Retinal pigment epithelial cell (primary cell): ENCODE measurements at places on chromosomes 7 and 10.

GRCh38 chr10:124236816-124237215 lies 143.4 kb upstream of the CHST15 start:
- no peak for DNase-seq

DNA sequence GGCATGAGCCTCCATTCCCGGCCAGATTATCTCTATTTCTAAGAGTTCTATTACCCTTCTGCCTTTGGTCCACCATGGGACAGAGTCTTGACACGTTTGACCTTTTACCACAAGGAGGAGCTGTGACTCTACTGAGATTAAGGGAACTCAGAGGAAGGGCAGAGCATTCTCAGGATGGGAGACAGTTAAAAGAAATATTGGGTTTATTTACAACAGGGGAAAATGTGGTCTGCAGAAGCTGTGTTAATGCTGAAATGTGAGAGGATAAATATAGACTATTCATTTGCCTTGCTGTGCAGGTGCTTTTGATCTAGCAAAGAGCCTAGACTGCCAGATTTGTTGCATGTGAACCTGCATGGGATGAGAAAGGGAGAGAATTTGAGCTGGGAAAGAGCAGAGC lies 45.8 kb upstream of the PRSS58 start:
- no peak for DNase-seq

DNA sequence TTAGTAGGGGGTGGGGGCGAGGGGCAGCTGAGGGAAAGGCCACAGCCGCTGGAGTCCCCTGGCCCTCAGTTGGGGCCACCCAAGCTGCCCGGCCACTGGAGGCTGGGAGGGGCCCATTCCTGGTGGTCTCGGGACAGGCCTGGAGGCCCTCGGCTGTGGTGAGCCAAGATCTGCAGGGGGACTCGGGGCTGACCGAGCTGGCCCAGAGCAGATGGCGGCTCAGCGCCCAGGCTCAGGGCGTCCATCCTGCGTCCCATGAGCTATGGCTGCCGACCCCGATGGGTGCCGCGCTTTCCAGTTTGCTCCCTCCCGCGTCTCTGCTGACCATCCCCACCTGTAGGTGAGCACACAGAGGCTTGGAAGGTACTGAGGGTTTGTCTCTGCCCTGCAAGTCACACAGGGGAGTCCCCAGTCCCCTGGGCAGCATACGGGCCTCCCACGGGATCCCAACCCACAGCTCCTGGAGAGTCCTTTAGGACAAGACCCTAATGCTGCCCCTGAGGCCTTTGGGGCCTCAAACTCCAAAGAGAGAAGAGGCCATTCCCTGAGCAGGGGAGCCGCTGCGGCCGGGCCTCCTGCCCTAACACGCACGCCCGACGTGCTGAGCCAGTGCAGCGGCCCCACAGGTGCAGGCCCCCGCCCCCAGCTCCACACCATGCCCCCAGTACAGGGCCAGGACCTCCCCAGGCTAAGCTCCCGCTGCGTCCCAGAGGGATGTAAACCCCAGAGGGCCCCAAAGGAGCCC lies 107.2 kb downstream of the MICALL2 start:
- no peak for DNase-seq

- no peak for DNase-seq
These were observed 111.5 kb downstream of the BMPER start for GRCh38 chr7:34016876-34017275.

- DNase-seq: no peak
These were observed 111.2 kb downstream of the LSM5 start for GRCh38 chr7:32378988-32379387.

DNA sequence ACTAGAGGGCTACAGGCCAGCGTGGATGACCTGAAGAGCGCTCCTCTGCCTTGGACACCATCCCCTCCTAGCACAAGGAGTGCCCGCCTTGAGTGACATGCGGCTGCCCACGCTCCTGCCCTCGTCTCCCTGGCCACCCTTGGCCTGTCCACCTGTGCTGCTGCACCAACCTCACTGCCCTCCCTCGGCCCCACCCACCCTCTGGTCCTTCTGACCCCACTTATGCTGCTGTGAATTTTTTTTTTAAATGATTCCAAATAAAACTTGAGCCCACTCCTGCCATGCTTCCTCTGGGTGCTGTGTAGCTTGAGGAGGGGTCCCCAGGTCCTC lies 4.5 kb downstream of the SNCG start:
- no peak for DNase-seq

DNA sequence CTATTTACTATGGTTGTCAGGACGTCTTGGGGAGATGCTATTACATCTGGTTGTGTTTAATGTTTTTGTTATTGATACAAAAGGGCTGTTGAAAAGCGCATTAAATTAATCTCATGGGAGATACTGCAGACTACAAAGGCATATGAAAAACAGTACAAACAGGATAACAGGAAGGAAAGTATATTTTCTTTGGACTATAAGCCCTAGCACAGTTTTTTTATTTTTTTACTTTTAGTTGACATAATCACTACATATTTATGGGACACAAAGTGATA lies 341.3 kb downstream of the ARL4A start:
- DNase-seq: no peak

GRCh38 chr7:48390388-48391327 lies 219.4 kb downstream of the ABCA13 start:
- no peak for DNase-seq

DNA sequence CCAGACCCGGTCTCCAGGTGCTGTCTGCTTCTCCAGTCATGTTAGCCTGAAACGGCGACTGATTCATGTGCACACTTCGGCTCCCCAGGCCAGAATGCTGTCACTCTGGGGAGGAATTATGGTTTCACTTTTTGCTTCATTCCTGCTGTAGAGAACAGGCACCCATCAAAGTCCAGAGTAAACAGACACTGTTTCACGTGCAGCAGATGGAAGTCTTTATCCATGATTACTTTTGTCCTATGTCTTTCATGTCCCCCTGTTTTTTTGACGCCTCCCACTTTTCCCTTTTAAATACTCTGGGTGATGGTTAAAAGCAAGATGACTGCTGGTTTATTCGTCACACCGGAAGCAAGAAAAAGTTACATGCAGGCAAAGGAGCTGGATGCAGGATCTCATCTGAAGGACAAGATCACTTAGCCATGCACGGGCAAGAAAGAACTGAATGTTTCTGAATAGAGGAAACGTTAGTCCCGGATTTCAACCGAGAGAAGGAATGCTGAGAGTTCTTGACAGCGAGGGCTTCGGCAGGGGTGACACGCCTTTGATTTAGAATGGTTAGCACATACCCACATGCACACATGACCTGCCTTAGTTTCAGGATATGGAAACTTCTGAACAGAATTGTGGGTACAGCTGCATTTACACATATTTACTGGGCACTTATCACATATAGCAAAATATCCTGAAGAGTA lies 250.0 kb upstream of the KLF6 start:
- no peak for DNase-seq

GRCh38 chr7:117297606-117298005 lies 25.3 kb downstream of the WNT2 start:
- no peak for DNase-seq

GRCh38 chr10:104120903-104121484 lies 977 bp upstream of the SFR1 start:
- DNase-seq: peak; percentile 84

GRCh38 chr10:77114181-77114821 lies 523.3 kb downstream of the KCNMA1 start:
- no peak for DNase-seq

DNA sequence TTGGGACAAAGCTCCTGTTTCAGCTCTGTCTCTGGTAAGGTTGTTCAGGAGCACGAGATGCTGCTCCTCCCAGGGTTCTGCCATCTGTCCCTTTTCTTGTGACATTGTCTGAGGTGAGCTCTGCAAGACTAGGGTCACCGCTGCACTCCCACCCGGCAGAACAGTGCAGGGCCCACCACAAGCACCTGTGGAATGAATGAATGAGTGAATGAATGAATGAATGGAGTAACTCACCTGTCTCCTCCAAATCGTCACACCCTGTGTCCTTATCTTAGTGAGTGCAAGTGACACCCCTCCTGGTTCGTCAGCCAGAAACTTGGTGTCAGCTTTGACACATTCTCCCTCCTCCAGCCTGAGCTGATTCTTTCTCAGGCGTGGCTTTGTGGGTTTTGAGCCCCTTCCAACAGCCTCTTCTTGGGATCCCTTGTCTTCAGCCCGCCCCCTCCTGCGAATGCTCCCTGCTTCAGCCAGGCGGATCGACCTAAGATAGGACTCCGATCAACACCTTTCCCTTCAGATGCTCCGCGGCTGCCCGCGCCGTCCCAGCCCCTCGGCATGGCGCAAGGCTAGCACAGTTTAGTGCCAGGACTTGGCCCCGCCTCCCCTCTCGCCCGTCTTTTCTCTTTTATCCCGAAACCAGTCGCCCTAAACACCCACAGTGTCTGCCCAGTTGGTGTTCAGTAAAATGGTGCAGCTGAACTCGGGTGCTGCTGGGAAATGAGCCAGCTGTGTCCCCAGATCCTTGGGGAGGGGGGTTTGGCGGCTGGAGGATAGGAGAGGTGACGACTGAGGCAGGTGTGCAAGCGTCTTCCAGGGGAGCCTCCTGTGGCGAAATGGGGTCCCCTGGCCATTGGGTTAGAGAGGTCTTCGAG lies 89.3 kb downstream of the BEND7 start:
- no peak for DNase-seq

- DNase-seq: no peak
These were observed 175.3 kb upstream of the SEMA3E start for GRCh38 chr7:83824214-83824613.

- no peak for DNase-seq
These were observed 463.6 kb downstream of the PLXNA4 start for GRCh38 chr7:132112657-132113056.

- no peak for DNase-seq
These were observed 695.1 kb upstream of the GALNT17 start for GRCh38 chr7:70436790-70437350.

DNA sequence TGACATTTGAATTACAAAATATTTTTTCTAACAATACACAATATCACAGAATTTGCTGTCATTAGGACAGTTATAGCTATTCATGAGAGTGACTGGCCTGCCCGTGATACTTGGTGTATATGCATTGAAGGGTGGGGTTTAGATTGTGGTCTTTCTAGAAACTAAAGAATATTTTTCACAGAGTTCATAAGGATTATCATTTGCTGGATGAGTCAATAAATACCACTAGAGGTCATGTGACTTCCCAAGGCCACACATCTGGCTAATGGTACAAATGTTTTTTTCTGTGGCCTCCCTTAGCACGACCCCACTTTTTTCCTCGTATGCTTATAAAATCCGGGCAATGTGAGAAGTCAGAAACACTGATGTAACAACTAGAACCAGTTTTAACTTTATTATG lies 5.2 kb downstream of the OPTN start:
- no peak for DNase-seq

DNA sequence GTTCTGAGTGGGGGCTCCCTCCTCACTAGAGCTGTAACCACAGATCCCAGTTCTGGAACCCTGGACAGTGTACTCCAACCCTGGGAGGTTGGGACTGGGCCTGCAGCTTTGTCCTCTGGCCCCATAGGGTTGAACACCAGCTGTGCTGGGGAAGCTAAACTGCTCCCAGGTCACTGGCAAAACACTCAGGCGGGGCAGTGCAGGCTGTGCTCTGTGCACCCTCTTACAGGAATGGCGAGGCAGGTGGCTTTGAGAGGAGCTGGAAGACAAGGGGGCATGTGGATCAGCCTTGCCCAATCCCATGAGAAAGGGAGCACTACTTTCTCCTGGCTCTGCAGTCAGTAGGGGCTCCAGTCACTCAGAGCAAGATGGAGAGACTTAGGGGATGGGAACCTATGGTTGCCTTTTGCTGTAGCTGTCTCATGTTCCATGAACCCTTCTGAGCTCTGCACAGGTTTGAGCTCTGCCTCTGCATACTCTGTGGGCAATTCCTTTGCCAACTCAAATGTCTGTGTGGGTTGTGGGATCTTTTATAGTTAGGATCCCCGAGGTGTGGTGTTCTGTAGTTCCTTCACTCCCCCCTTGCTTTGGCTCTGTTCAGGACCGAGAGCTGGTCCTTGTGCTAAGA lies 90.7 kb downstream of the SLC25A40 start:
- no peak for DNase-seq

GRCh38 chr10:28125701-28126100 lies 126.8 kb upstream of the ODAD2 start:
- DNase-seq: peak; percentile 34

DNA sequence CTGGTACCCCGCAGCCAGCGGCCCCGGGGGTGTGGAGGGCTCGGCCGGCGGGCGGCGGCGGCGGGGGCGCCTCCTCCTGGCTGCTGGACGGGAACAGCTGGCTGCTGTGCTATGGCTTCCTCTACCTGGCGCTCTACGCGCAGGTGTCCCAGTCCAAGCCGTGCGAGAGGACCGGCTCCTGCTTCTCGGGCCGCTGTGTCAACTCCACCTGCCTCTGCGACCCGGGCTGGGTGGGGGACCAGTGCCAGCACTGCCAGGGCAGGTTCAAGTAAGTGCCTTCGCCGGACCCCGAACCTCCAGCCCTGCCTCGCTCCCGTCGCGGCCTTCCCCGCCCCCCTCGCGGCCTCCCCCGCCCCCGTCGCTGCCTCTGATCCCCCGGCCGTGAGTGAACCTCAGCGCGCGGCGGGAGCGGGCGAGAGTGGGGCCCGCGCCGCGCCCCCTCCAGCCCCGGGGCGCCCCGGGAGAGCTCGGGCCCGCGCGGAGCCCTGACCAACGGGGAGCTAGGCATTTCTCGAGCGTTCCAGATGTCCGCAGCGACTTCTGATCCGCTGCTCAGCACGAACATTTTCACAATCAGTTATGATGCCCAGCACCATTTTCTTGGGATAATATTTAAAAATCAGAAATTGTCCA lies 727 bp downstream of the ATRNL1 start:
- DNase-seq: no peak

DNA sequence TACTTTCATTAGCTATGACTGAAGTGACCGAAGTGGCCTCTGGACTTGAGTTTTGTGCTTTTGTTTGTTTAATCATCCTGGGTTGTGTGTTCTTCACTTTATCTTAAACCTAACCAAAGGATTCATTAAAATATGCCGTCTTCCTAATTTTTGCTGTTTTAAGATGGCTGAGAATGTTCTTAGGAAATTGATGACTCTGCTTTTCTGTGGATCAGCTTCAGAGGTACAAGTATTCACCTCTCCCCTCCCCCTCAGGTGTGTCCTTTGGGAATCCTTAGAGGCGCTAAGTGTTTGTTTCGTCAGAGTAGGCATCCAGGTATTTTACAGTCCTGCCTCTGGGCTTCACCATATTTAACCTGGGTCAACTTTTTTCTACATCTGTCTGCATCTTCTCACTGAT lies 1.1 kb downstream of the CCDC126 start:
- no peak for DNase-seq

- no peak for DNase-seq
These were observed 208.3 kb downstream of the CELF2 start for GRCh38 chr10:11225935-11226334.

DNA sequence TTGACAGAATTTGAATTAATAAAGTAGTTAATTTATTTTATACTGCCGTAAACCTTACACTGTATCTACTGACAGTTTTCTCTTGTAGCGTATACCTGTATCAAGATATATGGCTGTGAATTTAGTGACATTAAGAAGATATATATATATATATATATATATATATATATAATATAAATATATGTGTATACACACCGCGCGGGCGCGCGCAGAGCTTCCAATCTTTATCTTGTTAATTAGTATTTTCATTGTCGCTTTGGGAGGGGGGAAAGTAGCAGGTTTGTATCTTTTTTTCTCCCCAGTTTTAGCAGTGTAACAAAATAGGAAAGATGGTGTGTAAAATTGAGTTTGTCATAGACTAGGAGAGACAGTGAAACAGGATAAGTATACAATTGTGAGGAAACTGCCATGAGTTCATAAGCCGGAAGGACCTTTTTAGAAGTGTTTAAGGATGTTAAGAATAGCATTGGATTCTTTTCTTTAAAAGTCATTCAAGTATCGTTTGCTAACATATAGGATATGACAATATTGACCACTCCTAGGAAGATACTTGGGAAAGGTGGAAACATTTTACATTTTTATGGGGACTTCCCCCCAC lies 2.0 kb downstream of the PLEKHA1 start:
- DNase-seq: no peak
